ENCODE measurements at places on chromosomes 13 and 19.
A peak's percentile ranks its signal among the peaks of the same experiment; 100 is the strongest.

- DNase-seq = no peak
Observed at GRCh38 chr13:93450191-93450621, 223.6 kb downstream of the GPC6 start.

- DNase-seq = peak; percentile 93
Observed at GRCh38 chr19:679418-680286, 3.5 kb downstream of the FSTL3 start.

DNA sequence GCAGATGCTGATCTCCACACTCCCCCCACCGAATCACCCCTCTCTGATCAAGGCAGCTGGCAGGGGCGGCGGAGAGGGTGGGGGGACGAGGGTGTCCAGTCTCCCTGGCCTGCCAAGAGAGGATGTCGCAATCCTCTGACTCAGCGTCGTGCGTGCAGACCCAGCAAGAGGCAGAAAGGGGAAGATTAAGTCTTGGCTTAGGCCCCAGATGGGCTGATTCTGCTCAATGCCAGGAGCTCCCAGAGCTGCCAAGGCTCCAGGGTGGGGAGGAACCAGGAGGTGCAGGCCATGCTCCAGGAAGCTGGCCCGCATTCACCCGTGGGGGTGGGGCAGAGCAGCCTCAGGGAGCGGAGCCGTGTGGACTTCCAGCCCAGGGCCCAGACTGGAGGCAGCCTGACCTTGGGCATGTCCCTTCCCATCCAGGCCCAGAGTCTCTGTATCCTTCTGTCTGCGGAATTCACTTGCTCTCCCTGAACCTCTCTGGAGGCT lies 6.6 kb upstream of the BCL3 start:
- DNase-seq = peak; percentile 99

- DNase-seq = no peak
Observed at GRCh38 chr13:25678398-25678797, 306.6 kb downstream of the ATP8A2 start.

- DNase-seq = no peak
Observed at GRCh38 chr13:109271061-109271460, 515.3 kb downstream of the IRS2 start.

- DNase-seq = no peak
Observed at GRCh38 chr19:54448040-54448773, 792 bp upstream of the LENG8 start.

DNA sequence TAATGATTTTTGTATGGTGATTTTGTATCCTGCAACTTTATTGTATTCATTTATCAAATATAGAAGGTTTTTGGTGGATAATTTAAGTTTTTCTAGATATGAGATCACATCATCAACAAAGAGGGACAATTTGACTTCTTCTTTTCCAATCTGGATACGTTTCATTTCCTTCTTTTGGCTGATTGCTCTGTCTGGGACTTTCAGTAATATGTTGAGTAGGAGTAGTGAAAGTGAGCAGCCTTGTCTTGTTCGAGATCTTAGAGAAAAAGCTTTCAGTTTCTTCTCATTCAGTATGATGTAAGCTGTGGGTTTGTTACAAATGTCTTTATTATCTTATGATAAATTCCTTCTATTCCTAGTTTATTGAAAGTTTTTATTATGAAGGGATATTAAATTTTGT lies 352.0 kb upstream of the DACH1 start:
- DNase-seq = no peak

GRCh38 chr13:31923134-31923763 lies 108.3 kb upstream of the FRY start:
- DNase-seq = no peak

GRCh38 chr19:22783651-22784410 lies at the start of gene ZNF99:
Gene ZNF99, minus strand, starts transcription at chr19:22784151. Its CDS starts 135 bp downstream, at chr19:22784016.
- DNase-seq = peak; percentile 65

- no peak for DNase-seq
Observed at GRCh38 chr13:28707629-28708427, 10.9 kb downstream of the SLC46A3 start.

- DNase-seq = no peak
Observed at GRCh38 chr13:27035892-27036235, 135.7 kb downstream of the USP12 start.

- DNase-seq = no peak
Observed at GRCh38 chr13:37039896-37040295, 19.6 kb downstream of the SUPT20H start.

- DNase-seq = no peak
Observed at GRCh38 chr13:49711218-49711863, 20.1 kb upstream of the EBPL start.

DNA sequence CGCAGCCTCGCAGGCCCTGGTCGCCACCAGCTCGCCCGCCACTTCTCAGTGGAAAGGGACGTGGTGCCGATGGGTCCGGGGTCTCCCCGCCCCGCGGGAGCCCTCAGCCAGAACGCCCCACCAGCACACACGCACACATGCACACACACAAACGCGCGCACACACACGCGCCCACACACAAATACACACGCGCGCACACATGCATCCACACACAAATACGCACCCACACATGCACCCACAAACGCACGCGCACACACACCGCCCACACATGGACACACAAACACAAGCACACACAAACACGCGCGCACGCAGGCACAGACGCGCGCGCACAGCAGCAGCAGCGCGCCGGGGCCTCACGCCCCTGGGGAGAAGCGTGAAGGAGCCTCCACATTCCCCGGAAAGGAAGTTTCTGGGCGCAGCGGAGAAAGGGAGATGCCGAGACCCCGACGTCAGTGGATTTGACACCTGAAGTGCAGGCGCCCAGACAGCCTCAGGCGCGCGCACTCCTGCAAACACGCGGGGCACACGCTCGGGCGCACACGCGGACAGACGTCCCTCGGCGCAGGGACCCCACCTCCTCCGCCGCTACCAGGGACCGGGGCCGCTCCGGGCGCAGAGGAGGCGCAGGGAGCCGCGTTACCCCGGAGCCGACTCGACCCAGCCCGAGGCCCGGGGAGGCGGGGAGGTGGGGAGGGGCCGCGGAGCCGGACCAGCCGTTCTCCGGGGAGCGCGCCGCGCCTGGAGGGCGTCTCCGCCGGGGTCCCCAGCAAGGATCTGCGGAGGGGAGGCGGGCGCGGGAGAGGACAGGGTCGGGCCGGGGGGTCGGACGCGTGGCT lies 622 bp downstream of the RASA3 start:
- DNase-seq = peak; percentile 82

DNA sequence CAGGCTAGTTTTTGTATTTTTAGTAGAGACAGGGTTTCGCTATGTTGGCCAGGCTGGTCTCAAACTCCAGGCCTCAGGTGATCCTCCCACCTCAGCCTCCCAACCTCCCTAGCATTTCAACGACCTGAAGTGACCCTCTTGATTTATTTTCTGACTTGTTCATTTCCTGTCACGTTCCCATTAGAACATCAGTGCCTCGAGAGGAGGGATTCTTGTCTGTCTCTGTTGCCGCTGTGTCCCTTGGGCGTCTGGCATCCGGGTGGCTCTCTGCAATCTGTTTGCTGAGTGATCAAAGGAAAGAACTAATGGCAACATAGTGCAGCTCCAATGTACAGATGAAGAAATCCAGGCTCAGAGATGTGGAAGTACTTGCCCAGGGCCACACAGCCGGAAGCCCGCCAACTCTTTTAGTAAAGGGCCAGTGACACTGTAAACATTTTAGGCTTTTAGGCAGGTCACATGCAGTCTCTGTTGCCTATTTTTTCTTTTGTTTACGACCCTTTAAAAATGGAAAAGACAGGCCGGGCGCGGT lies 47.5 kb downstream of the NFIC start:
- DNase-seq = no peak

DNA sequence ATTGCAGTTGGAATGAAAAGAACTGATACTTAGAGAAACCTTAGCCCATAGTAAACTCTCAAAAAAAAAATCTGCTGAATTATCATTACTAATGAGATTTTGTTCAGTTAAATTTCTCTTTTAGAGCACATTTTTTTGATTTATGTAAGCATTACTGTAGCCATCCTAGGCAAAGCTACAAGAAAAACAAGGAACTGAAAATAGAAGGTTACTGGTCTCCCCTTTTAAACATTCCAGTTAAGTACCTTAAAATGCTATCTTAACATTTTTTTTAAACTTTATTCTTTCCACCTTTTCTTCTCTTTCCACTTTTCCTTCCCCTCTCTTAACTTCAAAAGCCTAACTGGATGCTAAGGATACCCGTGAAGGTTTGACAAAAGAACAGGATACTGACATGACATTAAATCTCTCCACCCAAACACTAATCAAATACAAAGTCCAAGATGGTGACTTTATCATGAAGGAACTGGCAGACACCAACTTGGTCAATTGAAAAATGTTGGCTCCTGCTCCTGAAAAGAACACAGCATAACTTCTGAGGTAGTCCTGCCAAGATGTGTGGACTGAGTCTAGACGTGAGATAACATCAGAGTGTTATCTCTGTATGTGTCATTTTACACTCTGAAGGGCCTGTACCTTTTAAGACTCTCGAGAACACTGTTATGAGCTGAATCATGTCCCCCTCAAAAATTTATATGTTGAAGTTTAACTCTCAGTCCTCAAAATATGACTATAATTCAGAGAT lies 29.5 kb upstream of the SACS start:
- DNase-seq = no peak

Data from aorta (tissue), 5 donors.